Astrocyte (in vitro differentiated cells and primary cell): ENCODE measurements at places on chromosomes 16 and 17.
A peak's percentile ranks its signal among the peaks of the same experiment; 100 is the strongest.

- no peak for DNase-seq
- H3K4me1 ChIP-seq = no peaks in the 10 kb centered on the region
- no peak overlapping the region for H3K4me3 ChIP-seq
- H3K27me3 ChIP-seq = no peaks in the 10 kb centered on the region
- peaks cover 40% of the 10 kb centered on the region for H3K36me3 ChIP-seq
Observed at GRCh38 chr16:22337849-22338635, 36.4 kb downstream of the CDR2 start.

DNA sequence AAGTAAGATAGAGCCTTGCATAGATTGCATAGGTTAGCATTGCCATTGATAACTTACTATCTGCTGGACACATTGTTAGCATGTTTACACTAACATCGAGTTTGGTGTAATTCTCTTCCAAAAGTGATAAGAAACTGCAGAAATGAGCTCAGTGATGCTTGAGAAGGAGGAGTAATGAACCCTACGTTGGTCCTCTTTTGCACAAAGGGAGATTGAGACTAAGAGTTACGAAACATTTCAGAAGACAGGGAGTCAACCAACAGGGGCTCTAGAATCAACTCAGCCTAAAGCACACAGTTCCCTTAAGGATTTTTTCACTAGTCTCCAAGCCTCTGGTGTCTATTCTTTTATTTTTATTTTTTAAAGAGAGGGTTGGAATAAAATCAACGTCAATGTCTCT, 6.8 kb downstream of the CCL7 start:
- no peak overlapping the region for H3K27ac ChIP-seq
- H3K4me3 ChIP-seq = no peak overlapping the region
- H3K4me1 ChIP-seq = peaks cover 3% of the 10 kb centered on the region

DNA sequence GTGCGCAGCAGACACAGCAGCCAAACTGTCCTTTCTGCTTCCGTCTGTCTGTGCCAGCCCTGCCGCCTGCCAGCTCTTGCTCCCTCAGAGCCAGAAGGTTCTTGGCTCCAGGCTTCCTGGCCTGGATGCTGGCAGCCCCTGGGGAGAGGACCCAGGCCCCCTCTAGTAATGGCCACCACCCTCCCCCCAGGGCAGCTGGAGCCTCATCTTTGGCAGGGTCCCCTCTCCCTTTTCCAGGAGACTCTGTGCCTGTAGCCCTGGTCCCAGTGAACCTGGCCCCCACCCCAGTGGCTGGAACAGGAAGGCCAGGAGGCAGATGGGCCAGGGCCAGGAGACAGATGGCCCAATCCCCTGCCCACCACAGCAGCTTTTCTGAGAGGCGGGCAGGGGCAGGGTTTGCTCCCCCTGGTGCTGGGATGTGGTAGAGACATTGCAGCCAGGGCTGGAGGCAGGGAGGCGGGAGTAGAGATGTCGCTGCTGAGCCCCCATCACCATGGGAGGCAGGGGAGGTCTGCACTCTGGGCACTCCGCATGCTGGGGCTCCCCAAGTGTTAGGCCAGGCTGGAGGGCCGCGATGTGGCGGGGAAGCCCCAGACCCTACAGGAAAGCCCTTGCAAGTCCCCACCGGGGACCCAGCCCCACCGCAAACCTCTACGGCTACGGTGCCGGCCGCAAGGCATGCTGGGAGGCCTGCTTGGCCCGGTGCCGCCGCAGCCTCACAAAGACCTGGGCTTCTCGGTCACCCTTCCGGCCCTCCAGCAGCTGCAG, 16.7 kb downstream of the UNC13D start:
- H3K27ac ChIP-seq = no peak overlapping the region
- no peaks in the 10 kb centered on the region for H3K36me3 ChIP-seq
- DNase-seq = peak; percentile 29

GRCh38 chr16:79607587-79607986, 7.0 kb upstream of the MAF start:
- no peak overlapping the region for H3K27ac ChIP-seq
- H3K4me1 ChIP-seq = peaks cover 14% of the 10 kb centered on the region
- no peak overlapping the region for H3K4me3 ChIP-seq
- peak; percentile 69 for DNase-seq
- H3K36me3 ChIP-seq = no peaks in the 10 kb centered on the region
- no peaks in the 10 kb centered on the region for H3K27me3 ChIP-seq

DNA sequence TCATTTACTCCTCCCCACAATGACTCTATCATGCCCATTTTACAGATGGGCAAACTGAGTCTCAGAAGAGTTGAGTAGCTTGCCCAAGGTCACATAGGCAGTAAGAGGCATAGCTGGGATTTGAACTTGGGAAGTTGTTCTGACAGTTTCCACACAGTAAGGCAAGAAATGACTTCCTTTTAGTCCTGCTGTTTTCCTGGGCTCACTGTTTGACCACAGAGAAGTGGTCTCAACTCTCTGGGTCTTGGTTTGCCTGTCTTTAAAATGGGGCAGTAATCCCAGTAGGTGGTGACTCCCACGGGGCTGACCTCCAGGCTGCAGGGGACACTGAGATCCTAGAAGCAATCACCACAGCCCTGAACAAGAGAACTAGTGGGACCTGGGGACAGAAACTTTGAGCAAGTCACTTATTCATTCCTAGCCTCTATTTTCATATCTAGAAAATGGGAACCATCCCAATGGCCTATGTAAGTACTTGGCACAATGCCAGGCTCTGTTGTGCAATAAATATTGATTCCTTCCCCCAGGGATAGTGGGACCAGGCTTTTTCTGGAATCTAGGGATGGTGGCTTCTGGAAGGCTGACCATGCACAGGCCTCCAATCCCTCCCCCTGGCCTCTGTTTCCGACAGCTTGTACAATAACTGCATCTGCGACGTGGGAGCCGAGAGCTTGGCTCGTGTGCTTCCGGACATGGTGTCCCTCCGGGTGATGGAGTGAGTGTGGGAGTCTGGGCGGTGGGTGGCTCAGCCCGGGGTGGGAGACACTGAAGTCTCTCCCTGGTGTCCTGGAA, 20.5 kb downstream of the DEXI start:
- DNase-seq = no peak
- H3K27me3 ChIP-seq = no peaks in the 10 kb centered on the region
- H3K4me1 ChIP-seq = peaks cover 10% of the 10 kb centered on the region
- peaks cover 2% of the 10 kb centered on the region for H3K36me3 ChIP-seq
- no peak overlapping the region for H3K4me3 ChIP-seq

- DNase-seq = no peak
- no peak overlapping the region for H3K4me3 ChIP-seq
- no peaks in the 10 kb centered on the region for H3K36me3 ChIP-seq
Observed at GRCh38 chr17:19364699-19365498, 2.4 kb upstream of the B9D1 start.

- H3K4me3 ChIP-seq = no peak overlapping the region
- H3K27me3 ChIP-seq = peaks cover 17% of the 10 kb centered on the region
- no peaks in the 10 kb centered on the region for H3K36me3 ChIP-seq
- no peaks in the 10 kb centered on the region for H3K4me1 ChIP-seq
- DNase-seq = no peak
Observed at GRCh38 chr17:42691021-42691545, 8.8 kb downstream of the CNTNAP1 start.

- no peak overlapping the region for H3K27ac ChIP-seq
- no peak for DNase-seq
Observed at GRCh38 chr17:57899391-57899790, 49.5 kb upstream of the MRPS23 start.

- no peaks in the 10 kb centered on the region for H3K36me3 ChIP-seq
- H3K27ac ChIP-seq = peak overlapping the region; percentile 82
- peak overlapping the region; percentile 77 for H3K4me3 ChIP-seq
- H3K27me3 ChIP-seq = peaks cover 12% of the 10 kb centered on the region
- peaks cover 41% of the 10 kb centered on the region for H3K4me1 ChIP-seq
Observed at GRCh38 chr17:15260376-15261257, 4.5 kb downstream of the PMP22 start.

- H3K27ac ChIP-seq = no peak overlapping the region
- no peaks in the 10 kb centered on the region for H3K27me3 ChIP-seq
- no peaks in the 10 kb centered on the region for H3K36me3 ChIP-seq
- H3K4me3 ChIP-seq = no peak overlapping the region
- H3K4me1 ChIP-seq = peaks cover 27% of the 10 kb centered on the region
Observed at GRCh38 chr16:47734081-47734857, 273.1 kb downstream of the PHKB start.

- DNase-seq = no peak
- no peaks in the 10 kb centered on the region for H3K27me3 ChIP-seq
- no peak overlapping the region for H3K27ac ChIP-seq
- H3K36me3 ChIP-seq = no peaks in the 10 kb centered on the region
- no peaks in the 10 kb centered on the region for H3K4me1 ChIP-seq
Observed at GRCh38 chr17:20116683-20117309, 107.6 kb downstream of the SPECC1 start.

DNA sequence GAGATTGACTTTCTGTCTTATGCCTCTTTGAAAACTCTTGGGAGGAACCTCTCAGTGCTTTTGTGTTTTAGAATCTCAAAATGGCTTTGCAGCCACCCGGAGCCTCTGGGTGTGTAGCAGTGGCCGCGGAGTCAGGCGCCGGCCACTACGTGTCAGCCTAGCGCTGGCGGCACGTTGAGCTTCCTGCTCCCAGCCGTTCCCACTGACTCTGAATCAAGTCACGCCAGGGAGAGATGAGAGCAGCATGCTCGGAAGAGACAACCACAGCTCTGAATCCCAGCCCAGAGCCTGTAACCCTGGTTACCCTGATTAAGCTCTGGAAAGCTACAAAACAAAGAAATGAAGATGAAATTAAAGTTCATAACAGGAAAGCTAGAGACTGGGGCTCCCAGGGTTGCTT, 97.4 kb upstream of the CACNG5 start:
- no peak overlapping the region for H3K4me3 ChIP-seq
- H3K4me1 ChIP-seq = no peaks in the 10 kb centered on the region
- no peak overlapping the region for H3K27ac ChIP-seq
- no peaks in the 10 kb centered on the region for H3K27me3 ChIP-seq
- DNase-seq = peak; percentile 41
- H3K36me3 ChIP-seq = peaks cover 12% of the 10 kb centered on the region

DNA sequence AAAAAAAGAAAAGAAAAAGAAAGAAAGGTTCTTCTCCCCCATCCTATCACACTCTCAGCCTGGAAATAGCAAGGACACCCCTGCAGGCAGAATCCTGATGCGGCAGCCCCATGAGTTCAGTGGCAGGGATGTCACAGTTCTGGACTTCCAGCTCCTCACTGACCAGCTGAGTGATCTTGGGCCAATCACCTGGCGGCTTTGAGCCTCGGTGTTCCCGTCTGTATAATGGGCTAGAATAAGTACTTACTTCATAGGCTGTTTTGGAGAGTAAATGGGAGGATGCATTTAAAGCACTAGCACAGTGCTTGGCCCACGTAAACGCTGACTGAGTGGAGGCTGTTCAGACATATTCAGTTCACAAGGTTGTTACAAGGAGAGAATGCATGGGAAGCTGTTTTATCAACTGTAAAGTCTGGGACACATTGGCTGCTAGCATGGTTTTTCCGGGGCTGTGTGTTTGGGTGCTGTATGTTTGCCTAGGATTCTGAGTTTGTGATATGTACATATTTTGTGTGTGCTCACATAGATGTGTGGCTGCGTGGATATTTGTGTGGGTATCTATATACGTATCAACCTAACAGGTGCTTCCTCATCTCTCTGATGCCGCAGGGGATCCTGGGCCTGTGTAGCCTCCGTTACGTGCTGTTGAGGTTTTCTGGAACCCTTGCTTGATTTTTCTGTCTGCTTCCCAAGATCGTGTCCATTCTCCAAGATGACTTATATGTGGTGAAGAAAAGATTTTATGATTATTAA, 3.4 kb downstream of the BHLHA9 start:
- peaks cover 25% of the 10 kb centered on the region for H3K27me3 ChIP-seq
- H3K36me3 ChIP-seq = no peaks in the 10 kb centered on the region
- no peak for DNase-seq
- H3K27ac ChIP-seq = no peak overlapping the region
- no peaks in the 10 kb centered on the region for H3K4me1 ChIP-seq
- no peak overlapping the region for H3K4me3 ChIP-seq

- DNase-seq = no peak
- H3K4me1 ChIP-seq = peaks cover 7% of the 10 kb centered on the region
- H3K27me3 ChIP-seq = no peaks in the 10 kb centered on the region
- no peak overlapping the region for H3K4me3 ChIP-seq
Observed at GRCh38 chr17:43129671-43130010, 4.5 kb upstream of the BRCA1 start.

GRCh38 chr17:17856386-17856785, 19.6 kb upstream of the SREBF1 start:
- no peak for DNase-seq
- no peaks in the 10 kb centered on the region for H3K36me3 ChIP-seq
- no peak overlapping the region for H3K27ac ChIP-seq

DNA sequence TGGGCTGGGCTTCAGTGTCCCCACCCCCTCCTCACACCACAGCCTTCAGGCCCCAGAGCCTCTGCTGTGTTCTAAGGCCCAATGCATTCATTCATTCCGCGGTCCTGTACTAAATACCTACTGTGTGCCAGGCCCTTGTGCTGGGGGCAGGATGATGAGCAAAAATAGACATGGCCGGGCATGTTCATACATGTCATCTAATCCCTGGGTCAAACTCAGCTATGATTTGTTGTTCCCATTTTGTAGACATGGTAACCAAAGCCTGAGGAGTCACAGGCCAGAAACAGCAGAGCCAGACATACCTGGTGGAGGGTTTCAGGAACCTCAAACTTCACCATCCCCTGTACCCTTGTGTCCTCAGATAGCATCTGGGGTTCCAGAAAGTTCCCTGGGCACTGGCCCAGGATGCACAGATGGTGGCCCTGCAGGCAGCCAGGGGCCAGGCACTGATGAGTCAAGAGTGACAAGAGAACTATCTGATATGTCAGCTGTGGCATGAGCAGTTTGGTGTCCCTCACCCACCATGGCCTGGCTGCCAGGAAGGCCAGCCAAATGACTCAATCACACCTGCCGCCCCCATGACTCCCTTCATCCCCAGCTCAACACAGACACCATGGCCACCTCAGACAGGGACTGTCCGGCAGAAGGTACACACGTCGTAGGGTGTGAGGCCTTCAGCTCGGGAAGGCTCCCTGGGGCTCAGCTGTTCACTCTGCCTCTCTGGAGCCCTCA, 2.7 kb upstream of the RRAD start:
- H3K4me3 ChIP-seq = no peak overlapping the region
- peaks cover 7% of the 10 kb centered on the region for H3K27me3 ChIP-seq
- H3K4me1 ChIP-seq = peaks cover 31% of the 10 kb centered on the region
- DNase-seq = no peak
- H3K36me3 ChIP-seq = peaks cover 3% of the 10 kb centered on the region
- peak overlapping the region; percentile 59 for H3K27ac ChIP-seq

- H3K27ac ChIP-seq = no peak overlapping the region
- no peak for DNase-seq
- H3K4me3 ChIP-seq = no peak overlapping the region
- H3K36me3 ChIP-seq = no peaks in the 10 kb centered on the region
- H3K27me3 ChIP-seq = no peaks in the 10 kb centered on the region
- no peaks in the 10 kb centered on the region for H3K4me1 ChIP-seq
Observed at GRCh38 chr16:17296431-17296830, 174.3 kb downstream of the XYLT1 start.

- peak overlapping the region; percentile 93 for H3K4me3 ChIP-seq
- peaks cover 4% of the 10 kb centered on the region for H3K36me3 ChIP-seq
Observed at GRCh38 chr16:2912330-2913199, 834 bp downstream of the FLYWCH1 start.

- H3K36me3 ChIP-seq = no peaks in the 10 kb centered on the region
- no peak overlapping the region for H3K27ac ChIP-seq
- peaks cover 31% of the 10 kb centered on the region for H3K4me1 ChIP-seq
- no peaks in the 10 kb centered on the region for H3K27me3 ChIP-seq
- DNase-seq = no peak
- no peak overlapping the region for H3K4me3 ChIP-seq
Observed at GRCh38 chr16:85396879-85397871, 215.9 kb upstream of the GSE1 start.
